Mesenteric fat pad (tissue), 1 donor: ENCODE measurements at places on chromosomes 16 and 17. TPM values are rescaled to one million over a fixed set of nuclear protein-coding genes. Genes with fewer than 3 reads are reported as not detected.

Gene FGF11
- 2.4 TPM for total RNA-seq

DNA sequence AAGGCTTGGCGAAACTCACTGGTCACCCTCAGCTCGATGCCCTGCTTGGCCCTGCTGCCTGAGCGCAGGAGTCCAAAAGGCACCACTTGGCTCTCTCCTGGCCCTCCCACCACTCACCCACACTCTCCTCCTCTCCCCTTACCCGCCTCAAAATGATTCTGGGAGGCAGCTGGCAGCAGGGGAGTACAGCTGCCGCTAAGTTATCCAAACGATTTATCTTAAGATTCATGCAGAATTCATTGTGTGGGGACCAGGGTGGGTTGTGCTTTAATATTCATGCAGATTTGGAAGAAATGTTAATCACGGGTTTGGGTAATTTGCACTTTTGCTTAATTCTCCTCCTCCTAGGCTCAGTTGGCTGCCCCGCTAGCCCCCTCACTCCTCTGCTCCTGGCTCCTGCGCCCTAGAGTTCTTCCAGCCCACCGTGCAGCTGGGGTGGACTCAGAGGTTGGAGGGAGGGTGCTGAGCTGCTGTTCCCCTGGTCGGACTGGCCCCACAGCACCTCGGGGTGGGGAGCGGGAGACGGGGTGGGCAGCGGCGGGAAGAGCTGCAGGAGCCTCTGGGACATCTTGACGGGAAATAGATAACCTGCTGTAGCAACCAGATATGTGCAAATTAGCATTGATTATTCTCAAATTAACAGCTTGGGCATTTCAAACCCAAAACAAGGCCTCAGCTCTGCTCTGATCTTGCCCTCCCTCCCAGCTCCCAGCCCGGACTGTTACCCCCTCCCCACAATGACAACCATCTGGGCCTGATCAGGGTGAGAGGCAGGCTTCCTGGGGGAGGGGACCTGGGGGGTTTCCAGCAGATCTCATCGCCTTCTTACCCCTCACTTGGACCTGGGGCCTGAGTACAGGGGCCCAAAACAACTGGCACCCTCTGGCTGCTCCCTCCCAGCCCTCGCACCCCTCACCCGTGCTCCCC lies 122.6 kb upstream of the RPL38 start:
- DNase-seq = no peak

DNA sequence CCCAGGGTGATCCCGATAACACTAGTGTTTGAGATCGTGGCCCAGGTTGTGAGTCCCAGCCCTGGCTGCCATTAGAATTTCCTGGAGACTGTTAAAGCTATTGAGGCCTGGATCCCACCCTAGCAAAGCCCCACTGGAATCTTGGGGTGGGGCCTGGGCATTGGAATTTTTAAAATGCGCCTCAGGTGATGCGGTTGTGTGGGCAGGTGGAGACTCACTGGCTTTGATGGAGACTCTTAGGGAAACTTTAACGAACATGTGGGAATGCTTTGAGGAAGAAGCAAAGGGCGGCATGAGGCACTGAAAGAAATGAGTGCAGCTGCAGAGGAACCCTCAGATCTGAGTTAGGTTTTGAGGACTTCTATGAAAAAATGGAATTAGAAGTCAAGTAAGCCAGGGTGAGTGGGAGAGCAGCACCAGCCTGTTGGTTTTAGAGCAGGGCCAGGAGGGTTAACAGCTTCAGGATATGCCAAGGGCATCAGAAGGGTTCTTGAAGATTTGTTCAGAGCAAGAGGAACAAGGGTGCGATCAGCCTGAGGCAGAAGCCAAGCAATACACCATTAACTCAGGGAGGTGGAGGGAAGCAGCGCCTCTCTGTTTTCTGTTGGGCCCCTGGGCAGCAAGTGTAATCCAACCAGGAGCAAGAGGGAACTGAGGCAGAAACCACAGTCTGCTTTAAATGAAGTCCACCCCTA lies 42.5 kb downstream of the KSR1 start:
- no peak for DNase-seq

GRCh38 chr17:6067060-6067459 lies 3.1 kb upstream of the WSCD1 start:
- no peak for DNase-seq

Gene KRT15
- total RNA-seq = not detected
